ENCODE measurements at places on chromosomes 6 and 20.

- DNase-seq: no peak
These were observed 775.1 kb upstream of the NRSN1 start for GRCh38 chr6:23350752-23351453.

- DNase-seq: no peak
These were observed 35.6 kb upstream of the TMEM181 start for GRCh38 chr6:158524311-158524710.

DNA sequence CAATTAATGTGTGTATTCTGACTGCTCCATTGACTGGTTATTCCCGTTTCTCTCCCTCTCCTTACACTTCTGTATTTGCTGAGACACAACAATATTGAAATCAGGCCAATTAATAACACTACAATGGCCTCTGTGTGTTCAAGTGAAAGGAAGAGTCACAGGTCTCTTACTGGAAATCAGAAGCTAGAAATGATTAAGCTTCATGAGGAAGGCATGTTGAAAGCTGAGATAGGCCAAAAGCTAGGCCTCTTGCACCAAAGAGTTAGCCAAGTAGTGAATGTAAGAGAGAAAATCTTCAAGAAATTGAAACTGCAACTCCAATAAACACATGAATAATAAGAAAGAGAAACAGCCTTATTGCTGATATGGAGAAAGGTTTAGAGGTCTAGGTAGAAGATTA lies 489.5 kb upstream of the CITED2 start:
- no peak for DNase-seq

DNA sequence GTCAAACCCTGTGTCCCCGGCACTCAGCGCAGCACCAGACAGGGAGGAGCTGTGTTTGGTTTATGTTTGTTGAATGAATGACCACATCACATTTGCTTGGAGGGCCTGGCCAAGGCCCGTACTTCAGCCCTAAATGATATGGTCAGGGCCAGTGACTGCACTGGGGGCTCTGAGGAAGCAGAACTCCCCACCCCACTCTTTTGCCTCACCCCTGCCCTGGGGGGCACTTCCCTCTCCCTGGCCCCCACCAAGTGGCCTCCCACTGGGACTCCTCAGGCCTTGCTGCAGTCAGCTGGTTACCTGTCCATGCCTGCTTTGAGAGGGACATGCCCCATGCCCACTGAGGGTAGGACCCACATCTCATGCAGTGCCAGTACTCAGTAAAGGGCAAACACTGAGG lies 2.9 kb downstream of the ADISSP start:
- DNase-seq: no peak

All from CD4-positive, CD25-positive, alpha-beta regulatory T cell (primary cell).